NCI-H1105 (cell line): ENCODE measurements at places on chromosomes 1 and 21.

DNA sequence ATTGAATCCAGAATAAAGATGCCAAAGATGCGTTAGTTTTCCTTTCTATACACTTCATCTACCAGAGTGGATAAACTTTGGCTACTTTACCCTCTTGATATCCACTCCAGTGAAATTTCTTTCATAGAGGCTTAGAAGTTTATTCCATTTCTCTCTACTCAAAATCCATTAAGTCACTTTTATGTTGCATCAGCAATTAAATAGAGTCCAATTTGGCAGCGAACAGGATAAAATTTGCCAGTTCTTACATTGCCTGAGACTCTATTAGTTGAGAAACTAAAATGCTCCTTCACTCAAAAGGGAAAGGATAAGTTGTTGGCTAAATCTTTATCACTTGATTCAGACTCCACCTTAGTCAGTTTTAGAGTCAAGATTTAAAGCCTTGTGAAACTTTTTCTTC lies 57.9 kb downstream of the ACBD6 start:
- DNase-seq = no peak

- DNase-seq = no peak
These were observed 51.5 kb upstream of the VAV3 start for GRCh38 chr1:108016451-108016920.

DNA sequence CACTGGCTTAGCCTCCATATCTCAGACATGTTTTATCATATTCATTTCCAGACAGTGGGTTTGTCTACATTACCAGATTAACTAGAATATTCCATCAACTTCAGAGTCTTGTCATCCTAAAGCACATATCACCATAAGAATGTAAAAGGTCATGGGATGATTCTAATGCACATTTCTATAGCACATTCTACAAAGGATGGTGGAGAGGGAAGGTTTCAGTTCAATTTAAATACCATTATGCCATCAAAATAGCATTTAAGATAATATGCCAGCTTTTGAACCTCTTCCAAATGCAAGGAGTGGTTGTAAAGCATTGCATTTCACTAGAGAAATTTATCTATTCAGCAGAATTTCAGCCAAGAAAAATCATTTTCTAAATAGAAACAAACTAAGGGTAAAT lies 970.5 kb downstream of the TTLL7 start:
- no peak for DNase-seq

- peak; percentile 96 for DNase-seq
These were observed at the start of gene PSMB2 for GRCh38 chr1:35641233-35641866. Gene PSMB2, minus strand, starts transcription at chr1:35641526. Its CDS starts 94 bp downstream, at chr1:35641432.

DNA sequence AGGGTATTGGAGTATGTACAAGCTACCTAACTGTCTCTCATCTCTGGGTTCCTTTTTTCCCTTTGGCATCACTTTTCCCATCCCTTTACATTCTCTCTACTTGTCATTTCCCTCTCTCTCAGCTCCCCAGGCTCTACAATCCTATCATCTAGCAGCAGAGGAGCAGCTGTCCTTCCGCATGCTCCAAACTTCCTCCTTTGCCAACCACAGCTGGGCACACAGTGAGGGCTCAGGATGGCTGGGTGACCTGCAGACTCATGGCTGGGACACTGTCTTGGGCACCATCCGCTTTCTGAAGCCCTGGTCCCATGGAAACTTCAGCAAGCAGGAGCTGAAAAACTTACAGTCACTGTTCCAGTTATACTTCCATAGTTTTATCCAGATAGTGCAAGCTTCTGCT lies 561 bp downstream of the CD1E start:
- DNase-seq = no peak

DNA sequence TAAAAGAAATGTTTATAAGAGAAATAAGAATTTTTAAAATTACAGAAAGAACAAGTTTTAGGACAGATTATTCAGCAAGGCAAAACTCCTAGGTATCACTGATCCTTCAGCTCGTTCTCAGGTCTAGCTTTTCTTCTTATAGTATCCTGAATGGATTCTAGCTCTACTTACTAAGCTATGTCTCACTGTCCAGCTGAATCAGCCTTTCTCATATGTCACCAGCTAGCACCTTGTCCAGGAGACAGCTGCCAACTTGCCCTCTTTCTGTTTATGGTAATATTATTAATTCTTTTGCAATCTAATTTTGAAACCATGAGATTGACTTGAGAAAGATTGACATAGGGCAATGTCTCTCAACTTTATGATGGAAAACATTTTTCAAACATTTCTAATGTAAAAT lies 159.9 kb downstream of the LYPLAL1 start:
- no peak for DNase-seq

GRCh38 chr21:28338701-28339305 lies 653.9 kb downstream of the LTN1 start:
- no peak for DNase-seq

DNA sequence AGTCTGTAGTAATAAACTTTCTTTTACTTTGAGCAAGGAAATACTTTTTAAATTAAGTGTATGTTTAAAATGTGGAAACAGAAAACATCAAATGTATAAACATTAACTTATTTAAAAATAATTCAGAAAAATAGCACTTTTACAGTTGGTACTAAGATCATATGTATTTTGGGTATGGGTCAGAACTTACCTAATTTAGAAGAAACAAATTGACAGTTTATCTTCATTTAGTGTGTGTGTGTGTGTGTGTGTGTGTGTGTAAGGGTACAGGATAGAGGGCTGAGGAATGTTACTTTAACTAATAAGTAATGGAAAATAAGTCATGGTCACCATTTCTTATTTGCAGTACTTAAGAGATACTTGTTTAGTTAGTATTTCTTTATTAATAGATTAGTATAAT lies 3.3 kb downstream of the MAN1A2 start:
- no peak for DNase-seq

DNA sequence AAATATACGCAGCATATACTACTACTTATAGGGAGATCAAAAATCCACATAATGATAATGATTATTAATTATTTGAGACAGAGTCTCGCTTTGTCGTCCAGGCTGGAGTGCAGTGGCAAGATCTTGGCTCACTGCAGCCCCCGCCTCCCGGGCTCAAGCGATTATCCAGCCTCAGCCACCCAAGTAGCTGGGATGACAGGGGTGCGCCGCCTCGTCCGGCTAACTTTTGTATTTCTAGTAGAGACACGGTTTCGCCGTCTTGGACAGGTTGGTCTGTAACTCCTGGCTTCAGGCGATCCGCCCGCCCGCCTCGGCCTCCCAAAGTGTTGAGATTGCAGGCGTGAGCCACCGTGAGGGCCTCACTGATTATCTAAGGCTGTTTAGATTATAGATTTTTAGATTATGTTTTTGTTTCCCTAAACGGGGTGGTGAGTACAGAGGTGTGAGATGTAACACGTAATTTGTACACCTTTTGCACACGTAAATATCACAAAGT lies 548 bp upstream of the SLC25A33 start:
- no peak for DNase-seq

DNA sequence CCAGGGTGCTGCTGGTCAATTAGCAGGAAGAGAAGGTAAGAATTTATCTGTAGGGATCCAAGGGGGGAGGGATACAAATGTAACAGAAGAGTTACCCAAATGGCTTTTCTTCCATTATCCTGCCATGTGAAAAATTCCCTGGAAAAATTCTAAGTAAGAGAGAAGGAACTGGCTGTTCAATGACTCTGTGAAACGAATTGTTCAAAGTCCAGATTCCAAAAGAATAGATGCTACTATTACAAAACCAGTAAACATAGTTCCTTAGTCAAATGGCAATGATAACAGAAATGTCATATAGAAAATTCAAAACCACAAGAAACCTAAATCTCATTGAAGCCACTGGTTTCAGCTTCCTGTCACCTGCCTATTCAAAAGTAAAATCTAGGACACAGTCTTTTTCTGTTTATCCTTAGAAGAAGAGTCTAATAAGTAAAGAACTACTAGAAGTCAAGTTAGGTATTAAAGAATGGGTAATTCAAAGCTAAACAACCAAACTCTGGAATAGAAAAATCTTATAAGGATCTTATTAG lies 102.6 kb downstream of the ZNF644 start:
- DNase-seq = no peak

DNA sequence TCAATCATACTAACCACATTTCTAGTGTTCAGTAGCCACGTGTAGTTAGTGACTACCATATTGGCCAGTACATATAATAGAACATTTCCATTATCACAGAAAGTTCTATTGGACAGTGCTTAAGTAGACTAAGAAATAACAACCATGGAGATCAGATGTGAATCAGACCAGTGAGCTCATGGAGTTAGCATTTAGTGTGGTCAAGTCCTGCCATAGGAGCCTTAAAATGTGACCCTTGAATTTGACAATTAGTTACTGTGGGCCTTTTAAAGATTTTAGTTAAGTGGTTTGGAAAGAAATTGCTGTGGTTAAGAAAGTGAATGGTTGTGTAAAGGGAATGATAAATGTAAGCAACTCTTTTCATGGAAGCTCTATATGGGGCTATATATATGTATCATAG lies 123.4 kb downstream of the POU2F1 start:
- DNase-seq = no peak

DNA sequence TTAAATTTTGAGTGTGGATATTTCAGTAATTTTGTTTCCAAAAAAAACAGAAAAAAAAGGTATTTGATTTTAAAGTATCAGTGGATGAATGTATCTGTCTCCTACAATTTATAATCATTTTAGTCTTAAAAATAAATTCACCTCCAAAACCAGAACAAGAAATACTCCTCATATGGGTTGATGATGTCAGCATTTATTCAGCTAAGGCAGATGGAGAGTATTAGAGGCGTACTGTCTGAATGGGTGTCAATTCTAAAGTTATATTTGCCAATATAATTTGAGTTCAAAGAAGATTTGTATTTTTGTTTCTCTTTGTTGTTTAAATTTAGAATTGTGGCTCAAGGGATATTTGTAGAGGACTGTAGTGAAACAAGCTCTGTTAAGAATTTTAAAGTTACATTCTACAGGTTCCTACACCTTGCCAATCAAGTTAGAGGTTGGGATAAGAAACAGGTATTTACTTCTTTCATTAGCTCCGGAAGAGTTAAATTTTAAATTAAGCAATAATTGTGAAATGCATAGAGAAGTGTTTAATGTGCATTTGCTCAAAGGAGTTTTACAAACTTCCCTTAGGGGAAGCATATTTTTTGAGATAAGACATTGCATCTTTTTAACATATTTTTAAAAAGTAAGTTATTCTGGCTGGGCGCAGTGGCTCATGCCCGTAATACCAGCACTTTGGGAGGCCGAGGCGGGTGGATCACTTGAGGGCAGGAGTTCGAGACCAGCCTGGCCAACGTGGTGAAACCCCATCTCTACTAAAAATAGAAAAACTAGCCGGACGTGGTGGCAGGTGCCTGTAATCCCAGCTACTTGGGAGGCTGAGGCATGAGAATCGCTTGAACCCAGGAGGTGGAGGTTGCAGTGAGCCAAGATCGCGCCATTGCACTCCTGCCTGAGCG lies 1.2 kb downstream of the PLA2G4A start:
- DNase-seq = no peak

GRCh38 chr21:24208562-24209260 lies 1398.6 kb downstream of the MRPL39 start:
- no peak for DNase-seq

- no peak for DNase-seq
These were observed 9.0 kb upstream of the ARID1A start for GRCh38 chr1:26686795-26687194.

DNA sequence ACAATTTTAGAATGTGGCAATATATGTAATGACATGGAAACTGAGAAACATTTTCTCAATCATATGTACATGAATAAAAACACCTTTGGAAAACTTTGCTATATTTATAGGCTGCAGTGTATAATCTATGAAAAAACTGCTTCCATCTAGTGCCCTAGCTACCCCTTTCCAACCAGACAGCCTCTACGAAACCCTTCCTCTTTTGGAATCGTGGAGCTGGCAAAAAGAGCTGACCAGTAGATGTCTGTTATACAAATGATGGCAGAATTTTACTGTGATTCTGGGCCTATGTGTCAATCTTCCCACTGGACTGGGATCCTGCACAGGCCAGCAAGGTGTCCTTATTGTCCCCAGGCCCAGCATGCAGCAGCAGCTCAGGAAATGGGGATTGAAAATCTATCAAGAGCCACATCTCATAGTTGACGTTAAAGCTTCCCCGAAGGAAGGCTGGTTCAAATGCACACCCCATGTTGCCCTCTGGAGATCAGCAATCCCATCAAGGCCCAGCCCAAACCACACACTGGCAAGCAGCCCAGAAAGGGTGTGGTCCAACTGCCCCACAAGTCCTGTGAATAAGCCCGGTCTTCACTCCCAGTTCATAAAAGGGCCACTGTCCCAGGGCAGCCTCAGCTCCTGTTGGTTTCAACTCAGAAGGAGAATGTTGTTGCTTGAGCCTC lies 8.8 kb upstream of the FAM20B start:
- DNase-seq = no peak

DNA sequence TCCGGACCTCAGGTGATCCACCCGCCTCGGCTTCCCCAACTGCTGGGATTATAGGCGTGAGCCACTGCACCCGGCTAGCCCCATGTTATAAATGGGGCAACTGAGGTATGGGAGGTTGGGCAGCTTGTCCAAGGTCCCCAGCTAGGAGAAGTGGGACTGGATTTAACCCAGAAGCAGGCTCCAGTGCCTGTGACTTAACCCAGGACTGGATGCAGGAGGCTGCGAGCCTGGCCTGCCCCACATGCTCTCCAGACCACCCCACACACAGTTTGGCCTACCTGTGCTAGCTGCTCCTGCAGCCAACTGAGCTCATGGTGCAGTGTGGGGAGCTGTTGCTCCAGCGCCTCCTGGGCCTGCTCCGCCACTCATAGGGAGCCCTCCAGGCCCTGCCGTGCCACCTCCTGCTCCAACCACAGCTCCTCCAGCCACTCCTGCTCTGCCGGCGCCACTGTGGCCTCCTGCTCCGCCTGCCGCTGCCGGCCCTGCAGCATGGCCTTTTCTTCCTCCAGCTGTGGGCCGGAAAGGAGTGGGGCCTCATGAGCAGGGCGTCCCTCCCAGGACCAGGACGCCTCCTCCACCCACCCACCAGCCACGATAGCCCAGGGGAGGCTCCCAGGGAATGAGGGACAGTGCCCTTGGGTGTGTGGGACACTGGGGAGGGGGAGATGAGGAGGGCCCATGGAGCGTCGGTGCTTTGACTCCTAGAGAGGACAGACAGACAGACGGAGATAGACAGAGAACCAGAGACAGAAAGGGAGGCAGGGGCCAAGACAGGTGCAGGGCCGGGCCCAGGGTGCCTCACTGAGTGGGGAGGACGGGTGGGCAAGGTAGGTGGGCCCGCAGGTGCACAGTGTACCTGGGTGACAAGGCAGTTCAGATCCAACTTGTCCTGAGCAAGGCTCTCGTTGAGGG lies 12.4 kb upstream of the NBPF1 start:
- DNase-seq = no peak
